ENCODE measurements at places on chromosomes 3 and 15. TPM values are rescaled to one million over a fixed set of nuclear protein-coding genes. Genes with fewer than 3 reads are reported as not detected.
A peak's percentile ranks its signal among the peaks of the same experiment; 100 is the strongest.

Gene HES1
- total RNA-seq: 32.1 TPM

DNA sequence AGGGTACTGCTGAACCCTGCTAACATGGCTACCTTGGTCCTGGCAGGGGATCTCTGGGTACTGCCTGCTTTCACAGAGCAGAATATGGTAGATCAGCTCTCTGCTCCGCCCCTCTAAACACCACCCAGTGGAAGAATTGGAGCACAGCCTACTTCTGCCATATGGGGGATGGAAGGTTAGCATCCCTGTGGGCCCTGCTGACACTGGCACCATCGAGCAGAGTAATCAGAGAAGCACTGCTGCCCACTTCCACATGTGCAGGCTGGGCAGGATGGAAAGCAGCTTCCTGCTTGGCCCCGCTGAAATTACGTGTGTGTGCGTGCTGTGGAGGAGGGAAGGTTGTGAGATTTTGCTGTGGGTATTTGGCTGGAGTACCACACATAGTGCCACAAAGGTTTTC lies 24.8 kb downstream of the CCR1 start:
- H3K4me3 ChIP-seq: no peak overlapping the region
- H3K4me1 ChIP-seq: no peaks in the 10 kb centered on the region
- no peaks in the 10 kb centered on the region for H3K27me3 ChIP-seq
- no peaks in the 10 kb centered on the region for H3K36me3 ChIP-seq

DNA sequence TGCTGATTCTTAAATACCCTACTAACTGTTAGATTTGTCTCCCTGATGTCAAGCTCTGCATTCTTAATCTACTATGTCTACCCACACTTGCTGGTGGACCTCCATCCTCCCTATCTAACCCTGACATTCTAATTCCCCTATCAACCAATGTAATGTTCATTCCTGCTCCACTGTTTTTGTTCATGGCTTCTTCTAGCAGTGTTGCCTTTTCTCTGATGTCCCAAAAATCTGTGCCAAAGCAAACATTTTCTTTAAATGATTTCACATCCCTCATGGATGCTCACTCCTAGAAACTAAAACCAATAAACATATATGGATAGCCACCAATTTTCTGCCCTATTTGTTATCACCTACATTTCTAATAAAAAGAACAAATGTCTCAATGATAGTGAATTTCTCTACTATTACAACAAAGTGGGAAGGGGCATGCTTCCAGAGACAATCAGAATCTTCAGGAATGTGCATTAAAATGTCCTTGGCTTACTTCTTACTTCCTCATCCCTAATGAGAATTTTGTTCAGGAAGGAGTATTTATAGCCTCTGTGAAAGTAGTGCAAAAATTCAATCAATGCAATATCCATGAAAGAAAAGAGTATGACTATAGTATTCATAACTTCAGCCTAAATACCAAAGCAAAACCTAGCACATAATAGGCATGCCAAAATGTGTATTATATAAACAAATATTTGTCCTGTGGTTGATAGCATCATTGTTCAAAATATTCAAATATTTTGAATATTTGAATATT lies 273.3 kb downstream of the ZNF385D start:
- H3K4me1 ChIP-seq: no peaks in the 10 kb centered on the region
- H3K4me3 ChIP-seq: no peak overlapping the region
- H3K36me3 ChIP-seq: no peaks in the 10 kb centered on the region

- H3K4me3 ChIP-seq: no peak overlapping the region
- no peaks in the 10 kb centered on the region for H3K36me3 ChIP-seq
- no peaks in the 10 kb centered on the region for H3K4me1 ChIP-seq
Measured at GRCh38 chr3:132592216-132592615, 4.9 kb upstream of the ACKR4 start.

Gene LRRK1
- 4.4 TPM for total RNA-seq

Gene INO80
- 16.4 TPM for total RNA-seq

DNA sequence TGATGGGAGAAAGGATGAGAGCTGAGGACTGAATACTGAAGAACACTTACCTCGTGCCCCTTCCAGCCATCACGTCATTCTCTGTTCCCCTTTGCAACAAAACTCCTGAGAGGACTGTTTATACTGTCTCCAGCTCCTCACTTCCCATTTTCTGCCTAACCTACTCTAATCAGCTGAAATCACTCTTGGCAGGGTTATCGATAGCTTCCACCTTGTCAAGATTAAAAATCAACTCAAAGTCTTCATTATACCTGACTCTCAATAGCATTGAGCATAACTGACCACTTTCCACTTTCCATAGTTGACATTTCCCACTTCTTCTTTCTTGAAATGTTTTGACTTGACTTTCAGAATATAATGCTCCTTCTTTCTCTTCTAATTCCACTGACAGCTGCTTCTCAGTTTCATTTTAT lies 4.3 kb downstream of the BTBD1 start:
- H3K36me3 ChIP-seq: no peaks in the 10 kb centered on the region
- H3K4me3 ChIP-seq: no peak overlapping the region
- no peak overlapping the region for H3K27ac ChIP-seq
- peaks cover 67% of the 10 kb centered on the region for H3K4me1 ChIP-seq
- no peaks in the 10 kb centered on the region for H3K27me3 ChIP-seq

DNA sequence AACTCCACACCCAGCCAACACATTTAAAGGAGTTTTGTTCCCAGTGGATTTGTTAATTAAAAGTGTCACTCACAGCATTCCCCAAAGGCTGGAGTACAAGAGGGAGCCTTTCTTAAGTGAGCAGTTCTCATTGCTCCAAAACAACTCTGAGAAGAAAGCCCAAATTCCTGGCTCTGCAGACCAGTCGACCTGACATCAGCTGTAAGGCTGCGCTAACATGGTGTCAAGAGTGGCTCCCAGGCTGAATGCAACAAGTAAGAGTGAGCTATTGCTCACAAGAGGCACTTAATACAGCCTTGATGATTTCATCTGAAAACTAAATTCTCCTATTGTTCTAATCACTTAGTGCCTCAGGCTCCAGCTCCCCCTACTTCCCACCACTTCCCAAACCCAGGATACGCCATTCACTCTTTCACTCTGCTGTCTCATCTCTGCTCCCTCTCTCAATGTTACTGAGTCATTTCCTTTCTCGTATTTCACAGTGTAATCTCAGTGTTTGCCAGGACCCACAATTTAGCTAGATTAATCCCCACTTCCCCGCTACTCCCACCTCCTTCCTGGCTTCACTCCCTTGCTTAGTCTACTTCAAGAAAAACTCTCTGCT lies 81.8 kb downstream of the WWTR1 start:
- H3K27ac ChIP-seq: peak overlapping the region; percentile 84
- H3K36me3 ChIP-seq: no peaks in the 10 kb centered on the region
- DNase-seq: no peak
- peaks cover 96% of the 10 kb centered on the region for H3K4me1 ChIP-seq

DNA sequence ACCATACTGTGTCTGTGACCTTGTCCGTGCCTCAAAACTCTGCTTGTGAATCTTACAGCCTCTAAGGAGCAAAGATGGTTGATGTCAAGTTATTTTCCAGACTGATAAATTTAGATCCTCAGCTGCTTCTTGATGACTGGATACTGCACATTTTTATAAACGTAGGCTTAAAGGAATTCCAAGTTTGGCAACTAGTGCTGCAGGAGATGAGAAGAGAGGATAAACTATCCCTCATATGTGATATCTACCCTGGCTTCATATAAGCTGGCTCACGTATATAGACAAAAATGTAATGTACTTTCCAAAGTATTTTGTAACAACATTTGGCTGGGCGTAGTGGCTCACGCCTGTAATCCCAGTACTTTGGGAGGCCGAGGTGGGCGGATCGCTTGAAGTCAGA lies 89.6 kb downstream of the GMPS start:
- no peaks in the 10 kb centered on the region for H3K4me1 ChIP-seq
- no peaks in the 10 kb centered on the region for H3K27me3 ChIP-seq
- no peak overlapping the region for H3K27ac ChIP-seq
- H3K4me3 ChIP-seq: no peak overlapping the region
- no peak for DNase-seq

DNA sequence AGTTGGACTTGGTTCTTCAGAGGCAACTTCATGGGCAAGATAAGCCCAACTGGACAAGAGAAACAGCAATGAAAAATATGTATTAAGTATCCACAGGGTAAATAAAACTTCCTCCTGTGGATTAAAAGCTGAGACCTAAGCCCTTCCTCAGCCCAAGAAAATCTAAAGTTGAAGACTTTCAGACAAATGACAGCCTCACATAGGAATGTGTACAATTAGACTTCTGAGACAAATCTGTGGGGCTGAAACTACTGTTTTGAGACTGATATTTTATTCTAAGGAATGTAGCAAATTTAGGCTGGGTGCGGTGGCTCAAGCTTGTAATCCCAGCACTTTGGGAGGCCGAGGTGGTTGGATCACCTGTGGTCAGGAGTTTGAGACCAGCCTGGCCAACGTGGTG lies 74.2 kb upstream of the IL12A start:
- H3K27me3 ChIP-seq: no peaks in the 10 kb centered on the region
- no peak for DNase-seq
- no peaks in the 10 kb centered on the region for H3K36me3 ChIP-seq
- H3K4me1 ChIP-seq: no peaks in the 10 kb centered on the region
- no peak overlapping the region for H3K4me3 ChIP-seq
- H3K27ac ChIP-seq: no peak overlapping the region

GRCh38 chr3:28853830-28854229 lies 427.0 kb upstream of the RBMS3 start:
- DNase-seq: no peak
- no peak overlapping the region for H3K27ac ChIP-seq
- H3K36me3 ChIP-seq: no peaks in the 10 kb centered on the region
- no peaks in the 10 kb centered on the region for H3K4me1 ChIP-seq
- no peak overlapping the region for H3K4me3 ChIP-seq
- no peaks in the 10 kb centered on the region for H3K27me3 ChIP-seq

DNA sequence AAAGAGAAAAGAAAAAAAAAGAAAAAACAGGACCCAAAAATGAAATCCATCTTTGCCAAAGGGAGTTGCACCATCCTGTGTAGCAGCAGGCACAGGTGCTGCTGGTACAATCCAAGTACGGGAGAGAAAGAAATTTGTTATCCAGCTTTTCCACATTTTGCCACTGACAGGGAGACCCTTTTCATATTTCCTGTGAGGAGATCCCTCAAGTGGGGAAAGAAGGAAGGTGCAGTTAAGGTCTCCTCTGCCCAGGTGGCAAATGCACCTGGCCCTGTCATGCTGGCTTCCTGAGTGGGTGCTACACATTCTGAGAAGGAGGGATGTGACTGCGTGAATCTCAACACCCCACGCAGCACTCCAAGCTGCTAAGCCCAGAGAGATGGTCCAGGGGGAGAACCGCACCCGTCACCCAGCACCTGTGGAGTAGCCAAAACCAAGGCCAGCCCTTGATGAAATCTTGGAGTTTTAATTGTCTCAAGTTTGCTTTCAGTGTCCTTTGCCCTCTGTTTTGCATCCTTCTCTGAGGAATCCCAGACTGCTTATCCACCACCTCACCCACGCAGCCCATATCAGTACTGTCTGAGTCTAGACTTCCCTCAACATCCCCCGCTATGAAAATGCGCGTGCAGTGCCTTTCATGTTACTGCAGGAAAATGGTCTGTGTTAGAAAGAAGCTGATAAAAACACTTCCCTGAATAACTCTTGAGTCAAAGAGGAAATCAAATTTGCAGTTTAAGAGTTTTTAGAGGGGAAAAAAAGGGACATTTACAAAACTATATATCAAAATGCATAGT lies 141.9 kb upstream of the THBS1 start:
- no peaks in the 10 kb centered on the region for H3K36me3 ChIP-seq
- H3K27ac ChIP-seq: peak overlapping the region; percentile 52
- no peaks in the 10 kb centered on the region for H3K27me3 ChIP-seq

Gene DUOX1
- total RNA-seq: 3.6 TPM

DNA sequence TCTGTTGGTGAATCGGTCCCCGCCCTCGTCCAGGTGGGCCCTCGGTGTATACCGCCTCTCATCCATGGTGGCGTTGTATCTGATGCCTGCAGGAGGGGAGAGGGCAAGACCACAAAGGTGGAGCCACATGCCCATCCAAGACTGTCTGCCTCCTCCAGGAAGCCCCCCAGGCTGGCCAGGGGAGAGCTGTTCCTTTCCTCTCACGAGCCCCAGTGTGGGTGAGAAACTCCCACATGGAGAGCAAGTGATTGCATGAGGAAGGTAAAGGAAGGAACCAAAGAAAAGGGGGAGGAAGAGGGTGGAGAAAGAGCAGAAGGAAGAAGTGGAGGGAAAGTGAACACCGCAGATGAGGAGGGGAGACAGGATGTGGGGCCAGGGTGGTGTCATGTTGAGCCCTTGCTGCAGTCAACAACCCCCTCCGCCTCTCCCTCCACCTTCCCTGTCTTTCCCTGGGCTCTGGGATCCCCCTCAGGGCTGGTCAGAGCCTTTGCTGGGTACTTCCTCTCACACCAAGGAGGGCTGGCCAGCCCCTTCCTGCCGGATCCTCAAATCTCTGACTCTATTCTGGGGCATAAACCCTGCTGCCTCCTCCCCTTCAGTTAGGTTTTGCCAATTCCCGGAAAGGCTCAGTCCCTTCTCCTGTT lies 49.3 kb downstream of the FEM1B start:
- no peak overlapping the region for H3K4me3 ChIP-seq
- no peaks in the 10 kb centered on the region for H3K4me1 ChIP-seq
- H3K27ac ChIP-seq: no peak overlapping the region
- peaks cover 23% of the 10 kb centered on the region for H3K36me3 ChIP-seq
- no peak for DNase-seq

- no peak overlapping the region for H3K27ac ChIP-seq
- no peaks in the 10 kb centered on the region for H3K27me3 ChIP-seq
- DNase-seq: no peak
Measured at GRCh38 chr3:138850151-138850550, 15.4 kb upstream of the PIK3CB start.

GRCh38 chr3:17771177-17772017 lies 29.0 kb upstream of the TBC1D5 start:
- H3K4me3 ChIP-seq: no peak overlapping the region
- no peaks in the 10 kb centered on the region for H3K27me3 ChIP-seq
- H3K27ac ChIP-seq: no peak overlapping the region
- DNase-seq: no peak
- H3K36me3 ChIP-seq: no peaks in the 10 kb centered on the region

Gene PIGZ
- total RNA-seq: 5.4 TPM

DNA sequence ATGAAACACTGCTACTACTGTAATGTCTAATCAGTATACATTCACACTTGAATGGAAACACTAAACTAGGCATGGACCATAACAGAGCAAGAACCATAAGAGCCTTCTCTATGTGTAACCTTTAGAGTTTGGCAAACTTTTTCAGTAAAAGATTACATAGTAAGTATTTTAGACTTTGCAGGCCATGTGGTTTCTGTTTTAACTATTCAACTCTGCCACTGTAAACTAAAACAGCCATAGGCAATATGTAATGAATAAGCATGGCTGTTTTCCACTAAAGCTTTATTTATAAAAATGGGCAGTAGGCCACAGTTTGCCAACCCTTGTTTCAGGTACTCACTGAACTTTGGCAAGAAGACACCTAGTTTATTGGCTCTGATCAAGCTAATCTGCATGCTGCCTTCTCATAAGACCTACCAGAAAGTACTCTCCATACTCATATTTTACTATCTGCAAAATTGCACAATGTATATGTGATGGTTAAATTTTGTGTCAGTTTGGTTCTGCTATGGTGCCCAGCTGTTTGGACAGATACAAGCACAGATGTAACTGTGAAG lies 46.0 kb downstream of the UACA start:
- no peaks in the 10 kb centered on the region for H3K36me3 ChIP-seq
- H3K27me3 ChIP-seq: no peaks in the 10 kb centered on the region
- H3K4me3 ChIP-seq: no peak overlapping the region
- H3K27ac ChIP-seq: no peak overlapping the region
- no peak for DNase-seq

- H3K27ac ChIP-seq: peak overlapping the region; percentile 5
- no peak overlapping the region for H3K4me3 ChIP-seq
- DNase-seq: no peak
- H3K4me1 ChIP-seq: no peaks in the 10 kb centered on the region
- no peaks in the 10 kb centered on the region for H3K27me3 ChIP-seq
Measured at GRCh38 chr3:177051411-177051810, 145.9 kb downstream of the TBL1XR1 start.

All from right atrium auricular region (tissue), 2 donors.